ENCODE measurements at places on chromosomes 7 and 10.

DNA sequence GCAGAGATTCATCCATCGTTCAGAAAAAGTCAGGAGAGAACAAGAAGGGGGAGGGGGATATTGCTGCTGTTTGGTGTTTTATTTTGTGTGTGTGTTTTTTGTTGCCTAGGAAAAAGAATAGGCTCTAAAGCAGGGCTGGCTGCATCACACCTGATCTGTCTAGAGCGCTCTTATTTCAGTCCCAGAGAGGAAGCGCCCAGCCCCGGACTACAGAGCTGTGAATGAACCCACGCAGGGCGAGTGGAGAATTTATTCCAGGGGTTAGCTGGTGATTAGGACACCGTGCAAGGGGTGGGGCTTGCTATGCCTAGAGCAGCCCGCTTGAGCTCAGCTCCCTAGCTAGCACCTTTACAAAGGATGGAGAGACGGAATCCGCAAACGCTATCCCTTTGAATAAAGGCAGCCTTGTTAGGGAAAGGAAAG is 621 bp upstream of the FAM13C start:
- DNase-seq: no peak

DNA sequence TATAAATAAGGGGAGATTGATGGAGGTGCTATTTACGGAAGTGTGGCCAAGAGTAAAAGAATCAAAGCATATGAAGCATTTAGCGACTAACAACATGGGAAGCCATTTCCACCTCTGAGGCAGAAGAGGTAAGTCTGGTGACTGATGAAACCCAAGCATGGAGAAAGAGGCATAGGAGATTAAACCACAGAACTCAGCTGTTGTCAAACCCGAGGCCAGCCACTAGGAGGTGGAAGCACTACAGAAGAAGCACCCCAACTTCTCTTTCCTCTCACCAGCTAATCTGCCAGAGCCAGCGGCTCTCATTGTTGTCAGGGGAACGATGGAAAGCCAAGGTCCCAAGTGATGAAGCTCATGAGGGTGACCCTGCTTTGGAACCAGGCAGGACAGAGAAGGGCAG is 19.6 kb upstream of the CNTNAP2 start:
- DNase-seq: no peak

GRCh38 chr7:41544241-41544640 is 158.6 kb downstream of the INHBA start:
- DNase-seq: no peak

- no peak for DNase-seq
Observed at GRCh38 chr7:28329661-28330363, 82.5 kb upstream of the CREB5 start.

GRCh38 chr7:30835396-30835915 is 64.2 kb downstream of the MINDY4 start:
- no peak for DNase-seq

- no peak for DNase-seq
Observed at GRCh38 chr7:69668339-69668870, 70.1 kb downstream of the AUTS2 start.

- DNase-seq: no peak
Observed at GRCh38 chr10:11538834-11539190, 72.6 kb downstream of the USP6NL start.

DNA sequence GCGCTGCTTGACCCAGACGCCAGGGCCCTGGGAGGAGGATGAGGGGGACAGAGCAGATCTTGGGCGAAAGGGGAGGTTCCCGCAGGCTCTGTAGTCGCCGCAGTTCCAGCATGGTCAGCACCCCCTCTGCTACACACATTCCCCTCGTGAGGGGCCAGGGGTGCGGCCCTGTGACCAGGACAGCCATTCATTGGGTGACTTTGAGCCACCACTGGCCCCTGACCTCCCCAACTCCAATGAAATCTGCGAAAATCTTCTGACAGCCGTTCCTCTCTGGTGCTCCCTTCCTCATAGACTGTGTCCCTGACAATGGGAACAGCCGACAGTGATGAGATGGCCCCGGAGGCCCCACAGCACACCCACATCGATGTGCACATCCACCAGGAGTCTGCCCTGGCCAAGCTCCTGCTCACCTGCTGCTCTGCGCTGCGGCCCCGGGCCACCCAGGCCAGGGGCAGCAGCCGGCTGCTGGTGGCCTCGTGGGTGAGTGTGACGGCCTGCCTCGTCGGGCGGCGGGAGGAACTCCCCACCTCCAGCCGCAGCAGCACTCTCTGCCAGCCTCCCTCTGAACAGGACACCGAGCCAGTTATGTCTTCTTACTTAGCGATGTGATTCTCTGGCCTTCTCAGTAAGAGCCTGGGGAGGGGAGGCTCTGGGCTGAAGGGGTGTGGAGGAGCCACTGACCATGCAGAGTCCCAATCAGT is 825 bp downstream of the TMEM176A start:
- no peak for DNase-seq

GRCh38 chr10:95536894-95537541 is 24.2 kb downstream of the SORBS1 start:
- DNase-seq: no peak

- DNase-seq: no peak
Observed at GRCh38 chr10:69963178-69963834, 89.3 kb upstream of the MACROH2A2 start.

DNA sequence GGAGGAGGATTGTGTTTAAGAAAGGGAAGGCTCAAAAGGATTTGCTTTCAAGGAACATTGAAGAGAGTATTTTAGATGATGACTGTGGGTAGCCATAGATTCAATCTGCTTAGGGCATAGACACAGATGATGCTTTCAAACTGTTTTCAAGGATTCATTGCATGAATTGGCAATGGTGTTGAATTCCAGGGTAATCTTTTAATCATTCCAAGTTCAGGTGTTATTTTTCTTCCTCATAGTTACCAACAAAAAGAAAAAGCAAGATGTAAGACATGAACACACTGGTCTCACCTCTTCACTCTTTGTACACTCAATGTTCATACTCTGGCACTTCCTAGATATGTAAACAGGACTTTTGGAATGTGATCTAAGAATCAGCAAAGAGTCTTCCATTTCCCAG is 167.0 kb upstream of the RHOBTB1 start:
- no peak for DNase-seq

DNA sequence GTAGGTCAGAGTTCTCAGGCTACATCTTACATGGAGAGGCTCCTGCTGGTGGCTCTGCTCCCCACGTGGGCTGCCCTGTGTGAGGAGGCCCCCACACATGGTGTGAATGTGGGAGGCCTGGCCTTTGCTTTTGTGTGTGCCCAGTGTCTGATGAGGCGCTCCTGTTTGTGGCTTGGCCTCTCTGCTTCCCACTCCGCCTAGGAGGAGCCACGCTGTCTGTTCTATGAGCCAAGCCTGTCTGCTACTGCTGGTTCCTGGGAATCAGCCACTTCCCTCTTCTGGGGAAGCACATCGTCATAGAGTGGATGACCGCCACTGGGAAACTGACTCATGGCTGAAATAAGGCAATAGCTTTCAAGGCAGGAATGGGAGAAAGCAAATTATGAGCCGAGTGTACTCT is 87.1 kb downstream of the CYP26A1 start:
- DNase-seq: no peak

GRCh38 chr10:10043083-10043482 is 974.6 kb upstream of the CELF2 start:
- DNase-seq: no peak

DNA sequence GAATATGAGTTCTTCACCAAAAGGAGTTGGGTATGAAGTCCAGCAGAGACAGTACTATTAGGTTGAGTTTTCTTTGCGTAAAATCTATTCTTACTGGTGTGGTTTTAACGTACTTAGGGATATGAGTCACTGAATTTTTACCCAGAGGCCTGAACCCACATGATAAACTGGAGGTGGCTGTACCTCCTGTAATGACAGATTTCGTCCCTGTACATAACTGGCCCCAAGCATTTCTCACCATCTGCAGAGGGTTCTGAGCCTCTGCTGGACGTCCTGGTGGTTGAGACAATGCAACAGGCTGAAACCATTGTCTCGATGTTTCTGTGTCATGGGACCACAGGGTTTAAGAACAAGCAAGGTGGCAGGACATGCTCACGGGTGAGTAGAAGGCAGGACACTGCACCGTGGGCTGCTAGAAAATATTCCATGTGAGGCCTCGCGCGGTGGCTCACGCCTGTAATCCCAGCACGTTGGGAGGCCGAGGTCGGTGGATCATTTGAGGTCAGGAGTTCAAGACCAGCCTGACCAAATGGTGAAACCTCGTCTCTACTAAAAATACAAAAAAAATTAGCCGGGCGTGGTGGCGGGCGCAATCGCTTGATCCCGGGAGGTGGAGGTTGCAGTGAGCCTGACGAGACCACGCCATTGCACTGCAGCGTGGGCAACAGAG is 233.9 kb downstream of the DNAJB6 start:
- no peak for DNase-seq

- DNase-seq: no peak
Observed at GRCh38 chr7:70721500-70721899, 410.4 kb upstream of the GALNT17 start.

- no peak for DNase-seq
Observed at GRCh38 chr7:27030393-27031050, 65.3 kb downstream of the HOXA1 start.

- DNase-seq: no peak
Observed at GRCh38 chr10:22698941-22699440, 15.4 kb downstream of the PIP4K2A start.

- no peak for DNase-seq
Observed at GRCh38 chr7:12947465-12947864, 260.0 kb downstream of the ARL4A start.

DNA sequence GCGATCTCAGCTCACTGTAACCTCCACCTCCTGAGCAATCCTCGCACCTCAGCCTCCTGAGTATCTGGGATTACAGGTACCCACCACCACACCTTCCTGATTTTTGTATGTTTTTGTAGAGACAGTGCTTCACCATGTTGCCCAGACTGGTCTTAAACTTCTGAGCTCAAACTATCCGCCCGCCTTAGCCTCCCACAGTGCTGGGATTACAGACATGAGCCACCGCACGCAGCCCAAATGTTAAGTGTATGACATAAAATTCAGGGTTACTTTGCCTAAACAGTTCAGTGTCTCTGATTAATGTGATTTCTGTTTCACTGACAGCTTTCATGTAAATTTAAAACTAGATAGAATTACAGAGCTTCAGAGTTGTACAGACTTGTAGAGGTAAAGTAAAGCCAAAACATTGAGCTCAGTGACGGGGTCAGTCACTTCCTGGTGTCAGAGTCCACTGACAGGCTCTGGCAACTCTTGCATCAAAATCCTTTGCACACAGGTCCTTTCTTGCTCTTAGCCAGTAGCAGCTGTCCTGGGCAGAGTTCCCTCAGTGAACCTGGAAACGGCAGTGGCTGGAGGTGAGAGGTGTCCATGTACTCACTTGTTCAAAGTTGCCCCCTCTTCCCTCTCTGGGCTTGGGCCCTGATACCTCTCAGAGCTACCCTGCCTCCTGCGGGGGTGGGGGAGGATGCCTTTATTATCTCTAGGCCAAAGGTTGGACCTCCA is 33.7 kb downstream of the MGMT start:
- no peak for DNase-seq

GRCh38 chr10:101322266-101323108 is 31.5 kb upstream of the BTRC start:
- DNase-seq: no peak

GRCh38 chr10:114613237-114613979 is 44.7 kb downstream of the ABLIM1 start:
- no peak for DNase-seq

DNA sequence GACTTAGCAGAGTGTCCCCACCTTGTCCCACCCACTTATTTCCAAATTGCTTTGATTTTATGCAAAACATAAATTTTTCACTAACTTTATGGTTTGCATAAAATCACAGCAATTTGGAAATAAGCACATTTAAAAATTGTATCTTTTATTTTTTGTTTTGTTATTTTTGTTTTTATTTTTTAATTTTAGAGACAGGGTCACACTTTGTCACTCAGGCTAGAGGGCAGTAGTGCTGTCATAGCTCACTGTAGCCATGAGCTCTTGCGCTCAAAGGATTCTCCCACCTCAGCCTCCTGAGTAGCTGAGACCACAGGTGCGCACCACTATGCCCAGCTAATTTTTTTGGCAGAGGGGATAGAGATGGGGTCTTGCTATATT is 43.2 kb downstream of the APBB1IP start:
- DNase-seq: no peak

DNA sequence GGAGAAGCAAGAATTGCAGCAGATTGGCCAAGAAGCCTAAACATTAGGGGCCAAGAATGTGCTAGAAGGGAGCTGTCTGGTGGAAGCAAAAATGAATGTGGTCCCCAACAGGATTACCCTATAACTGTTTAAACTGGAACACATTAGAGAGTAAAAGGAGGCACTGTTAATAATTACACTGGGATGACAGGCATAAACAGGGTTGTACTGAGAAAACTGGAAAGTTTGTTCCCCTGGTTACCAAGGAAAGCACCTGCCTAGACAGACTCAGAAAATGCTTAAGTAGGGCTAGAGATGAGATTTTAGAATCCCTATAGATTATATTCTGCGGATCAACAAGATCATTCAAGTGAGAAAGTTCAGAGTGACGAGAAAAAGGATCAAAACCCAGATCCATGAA is 100.8 kb downstream of the CTTNBP2 start:
- DNase-seq: no peak

- no peak for DNase-seq
Observed at GRCh38 chr10:10730471-10731043, 287.1 kb upstream of the CELF2 start.

- no peak for DNase-seq
Observed at GRCh38 chr10:95225136-95225535, 31.1 kb downstream of the ACSM6 start.

DNA sequence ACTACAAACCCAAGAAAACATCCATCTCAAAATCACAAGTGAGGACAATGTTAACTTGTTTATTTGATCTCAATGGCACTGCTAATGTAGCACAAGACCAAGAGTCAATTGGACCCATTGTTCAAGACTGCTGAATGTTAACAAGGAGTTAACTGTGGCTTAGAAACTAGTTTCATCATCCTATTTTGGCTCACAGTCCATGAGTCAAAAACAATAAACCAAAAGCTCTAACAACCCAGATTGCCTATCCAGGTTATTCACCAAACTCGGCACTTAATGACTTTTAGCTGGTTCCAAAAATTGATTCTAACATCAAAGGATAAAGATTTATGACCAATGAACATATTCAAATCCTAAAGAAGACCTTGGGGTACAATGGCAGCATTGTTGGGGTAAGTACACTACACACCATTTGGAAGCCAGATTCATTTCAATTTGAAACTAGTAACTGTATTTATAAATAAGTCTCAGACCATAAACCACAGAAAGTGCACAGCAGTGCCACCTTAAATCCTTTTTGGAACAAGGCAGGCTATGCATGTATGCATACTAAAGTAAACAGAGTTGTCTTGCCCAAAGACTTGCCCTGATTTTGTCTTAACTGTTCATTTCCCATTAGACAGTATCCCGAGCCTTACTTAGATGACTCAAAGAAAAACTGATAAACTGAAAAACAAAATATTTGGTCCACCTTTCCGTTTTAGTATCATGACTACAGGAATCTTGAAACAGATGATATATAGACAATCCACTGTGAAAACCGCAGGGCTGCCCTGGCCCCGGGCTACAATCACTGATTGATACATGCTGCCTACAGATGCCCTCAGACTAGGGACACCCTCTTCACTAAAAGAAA is 84.5 kb downstream of the SRPK2 start:
- DNase-seq: no peak

GRCh38 chr7:21898265-21898930 is 47.3 kb downstream of the CDCA7L start:
- no peak for DNase-seq

GRCh38 chr7:1544178-1544895 is 11.7 kb downstream of the TMEM184A start:
- no peak for DNase-seq

All from stimulated activated effector memory CD8-positive, alpha-beta T cell treated with anti-CD3 and anti-CD28 coated beads, Interleukin-12 subunit alpha, Interleukin-12 subunit beta, amount 100 ng/mL, for 72 hours (primary cell).